ENCODE measurements at places on chromosomes 2 and 18.

DNA sequence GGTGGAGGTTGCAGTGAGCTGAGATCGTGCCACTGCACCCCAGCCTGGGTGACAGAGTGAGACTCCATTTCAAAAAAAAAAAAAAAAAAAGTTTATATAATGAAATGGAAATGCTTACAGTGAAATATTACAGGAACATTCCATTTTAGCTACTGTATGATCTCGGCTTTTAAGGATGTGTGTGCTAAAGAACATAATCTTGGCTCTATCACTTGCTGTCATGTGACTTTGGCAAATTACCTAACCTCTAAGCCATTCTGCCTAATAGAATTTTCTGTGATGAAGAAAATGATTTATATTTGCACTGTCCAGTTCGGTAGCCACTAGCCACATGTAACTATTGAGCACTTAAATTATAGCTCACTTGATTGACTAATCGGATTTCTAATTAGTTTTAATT lies 36.3 kb downstream of the SMAD4 start:
- no peak for DNase-seq

DNA sequence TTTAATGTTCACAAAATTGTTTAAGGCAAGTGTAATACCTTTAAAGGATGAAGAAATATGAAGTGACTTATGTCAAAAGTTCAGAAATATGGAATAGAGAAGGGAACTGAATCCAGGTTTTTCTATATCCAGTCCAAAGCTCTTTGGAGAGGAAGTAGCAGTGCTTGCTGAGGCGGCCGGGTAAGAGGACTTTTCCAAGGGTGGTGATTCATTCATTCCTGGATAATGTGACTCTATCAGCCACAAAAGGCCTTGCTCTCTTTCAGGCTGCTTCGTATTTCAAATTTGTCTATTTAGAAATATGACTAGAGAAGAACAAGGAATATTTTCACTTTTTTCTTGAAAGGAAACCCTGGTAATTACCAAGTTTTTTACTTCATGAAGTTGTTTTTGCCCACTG lies 830.1 kb upstream of the ZEB2 start:
- DNase-seq: no peak

DNA sequence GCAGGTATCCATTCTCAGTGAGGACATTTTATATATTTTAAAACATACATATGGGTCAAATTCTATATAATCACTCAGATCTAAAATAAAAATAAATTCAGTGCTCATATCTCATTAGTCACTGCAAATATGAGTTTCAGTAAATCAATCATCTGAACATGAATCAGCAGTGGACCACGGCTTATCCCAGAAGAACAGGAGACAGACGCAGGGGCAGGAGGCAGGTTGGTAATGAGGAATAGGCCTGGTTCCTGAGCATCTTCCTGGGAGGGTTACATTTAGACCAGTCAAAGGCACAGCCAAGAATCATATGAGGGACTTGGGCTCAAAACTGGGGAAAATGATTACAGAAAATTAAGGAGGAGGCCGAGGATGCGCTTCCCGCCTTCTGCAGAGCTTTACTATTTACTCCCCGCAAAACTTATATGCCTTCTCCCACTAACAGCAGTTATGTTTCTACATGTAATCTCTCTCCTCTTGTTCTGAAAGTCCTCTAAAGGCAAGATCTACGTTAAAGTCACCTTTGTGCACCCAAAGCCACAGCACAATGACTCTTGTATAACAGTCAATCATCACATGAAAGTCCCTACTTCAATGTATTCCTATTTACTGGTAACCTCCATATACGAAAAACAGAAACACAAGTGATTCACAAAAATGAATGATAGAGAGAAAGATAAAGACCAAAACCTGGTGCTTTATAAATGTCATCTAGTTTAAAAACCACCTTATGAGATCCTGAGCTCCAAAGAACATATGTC lies 35.1 kb downstream of the SH3YL1 start:
- no peak for DNase-seq

DNA sequence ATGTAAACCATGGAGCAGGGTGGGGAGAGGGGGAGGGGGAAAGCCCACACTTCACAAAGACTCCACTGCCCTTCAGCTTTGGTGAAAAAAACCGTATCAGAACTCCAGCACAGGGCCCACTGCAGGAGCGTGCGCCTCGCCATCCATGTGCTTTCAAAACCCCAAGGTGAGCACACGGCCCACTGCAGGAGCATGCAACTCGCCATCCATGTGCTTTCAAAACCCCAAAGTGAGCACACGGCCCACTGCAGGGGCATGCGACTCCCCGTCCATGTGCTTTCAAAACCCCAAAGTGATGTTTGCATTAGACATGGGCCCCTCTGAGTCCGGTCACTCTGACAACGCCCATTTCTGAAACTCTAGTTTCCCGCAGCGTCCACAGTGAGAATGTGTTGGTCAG lies 7.8 kb downstream of the TXNL4A start:
- no peak for DNase-seq

- no peak for DNase-seq
These were observed 56.5 kb upstream of the PXDN start for GRCh38 chr2:1800716-1801388.

DNA sequence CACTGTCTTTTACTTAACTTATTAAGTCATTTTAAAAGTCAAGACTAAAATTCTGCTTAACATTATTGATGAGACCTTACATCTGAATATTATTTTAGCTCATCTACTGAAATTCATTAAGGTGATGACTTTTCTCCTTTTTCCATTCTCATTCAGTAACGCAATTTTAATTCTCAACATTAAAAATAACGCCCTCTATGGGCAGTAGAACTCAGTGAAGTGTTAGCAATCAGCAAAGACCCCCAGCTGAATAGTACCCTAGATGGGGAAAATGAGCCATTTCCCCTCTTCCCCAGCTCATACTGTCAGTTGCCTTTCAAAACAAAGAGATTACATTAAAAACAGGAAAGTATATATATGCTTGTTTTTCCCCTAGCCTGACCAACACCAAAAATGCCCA lies 203.3 kb downstream of the NR4A2 start:
- no peak for DNase-seq

DNA sequence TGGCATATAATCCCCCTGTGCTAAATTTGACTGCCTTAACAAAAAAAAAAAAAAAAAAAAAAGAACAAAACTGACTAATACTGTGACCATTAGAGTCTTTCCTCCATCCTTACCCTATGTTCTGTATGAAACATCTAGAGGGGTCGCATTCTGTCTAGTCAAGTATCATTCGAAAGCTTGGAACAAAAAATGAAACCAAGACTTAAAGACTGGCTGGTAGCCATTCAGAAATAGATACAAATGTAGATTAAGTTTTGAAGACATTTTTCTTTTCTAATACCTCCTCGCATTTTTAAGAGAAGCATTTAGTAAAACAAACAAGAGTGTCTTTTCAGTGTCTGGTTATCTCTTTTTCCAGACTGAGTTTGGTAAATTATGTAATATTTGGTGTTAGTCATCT lies 66.7 kb downstream of the SPATS2L start:
- DNase-seq: no peak

GRCh38 chr2:15674637-15675455 lies 83.2 kb downstream of the DDX1 start:
- no peak for DNase-seq

DNA sequence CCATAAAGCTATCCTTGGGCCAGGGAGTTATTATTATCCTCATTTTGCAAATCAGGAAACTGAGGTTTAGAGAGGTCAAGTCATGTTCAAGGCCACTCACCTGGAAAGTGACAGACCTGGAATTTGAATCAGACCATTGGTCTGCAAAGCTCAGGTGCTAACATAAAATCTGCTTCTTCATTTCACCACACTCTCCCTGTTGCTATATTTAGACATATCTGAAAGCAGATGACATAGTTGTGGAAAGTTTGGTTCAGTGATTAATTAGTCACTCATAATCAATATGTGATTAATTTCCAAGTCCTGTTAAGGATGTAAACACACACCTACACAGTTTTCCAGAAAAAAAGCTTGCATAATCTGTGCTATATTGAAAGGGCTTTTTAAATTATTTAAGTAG lies 57.4 kb downstream of the LINC00305 start:
- no peak for DNase-seq

- DNase-seq: no peak
These were observed 540.9 kb downstream of the NRXN1 start for GRCh38 chr2:50490991-50491390.

DNA sequence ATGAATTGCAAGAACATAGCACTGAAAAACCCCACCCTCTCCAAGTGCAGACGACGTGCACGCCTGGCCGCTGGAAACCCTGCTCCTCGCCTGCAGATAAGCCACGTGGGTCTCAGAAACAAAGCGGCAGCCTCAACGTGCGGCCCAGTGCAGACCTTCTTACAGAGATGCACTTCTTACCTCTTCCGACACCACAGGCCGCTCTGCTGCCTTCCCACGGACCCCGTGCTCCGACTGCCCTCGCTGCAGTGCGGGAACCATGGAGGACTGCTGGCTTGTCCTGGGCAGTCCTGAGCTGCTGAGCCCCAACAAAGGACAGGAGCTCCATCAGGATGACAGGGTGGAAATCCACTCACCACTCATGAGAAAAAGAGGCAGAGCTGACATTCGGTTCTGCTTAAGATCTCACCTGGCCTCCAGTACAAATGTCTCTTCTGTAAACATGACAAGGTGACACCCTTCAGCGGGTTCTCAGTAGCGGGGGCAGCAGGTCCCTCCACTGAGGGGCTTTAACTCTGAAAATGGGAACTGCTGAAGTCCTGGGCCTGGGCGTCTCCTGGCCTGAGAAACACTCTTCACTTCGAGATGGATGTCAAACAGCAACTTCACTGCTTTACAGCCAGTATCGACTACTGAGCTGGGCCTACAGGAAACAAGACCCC lies 6.2 kb downstream of the COPS9 start:
- no peak for DNase-seq
